ENCODE measurements at places on chromosomes 7 and 10. TPM values are rescaled to one million over a fixed set of nuclear protein-coding genes. Genes with fewer than 3 reads are reported as not detected.
A peak's percentile ranks its signal among the peaks of the same experiment; 100 is the strongest.

SORBS1 gene
- 1.2 TPM for total RNA-seq

MAGI2 gene
- 0.31 TPM for total RNA-seq

EVX1 gene
- 0.07 TPM for total RNA-seq

CLDN4 gene
- 0.34 TPM for total RNA-seq

VSTM2A gene
- not detected for total RNA-seq

ZC3HAV1L gene
- 6.3 TPM for total RNA-seq

HOXA1 gene
- total RNA-seq = 0.58 TPM

ZNF777 gene
- 19.5 TPM for total RNA-seq

- no peaks in the 10 kb centered on the region for H3K36me3 ChIP-seq
- no peak overlapping the region for H3K4me3 ChIP-seq
- peaks cover 37% of the 10 kb centered on the region for H3K27me3 ChIP-seq
- no peak overlapping the region for H3K27ac ChIP-seq
- DNase-seq = no peak
- no peaks in the 10 kb centered on the region for H3K4me1 ChIP-seq
These were observed 32.8 kb downstream of the TSPAN12 start for GRCh38 chr7:120825152-120825551.

DNA sequence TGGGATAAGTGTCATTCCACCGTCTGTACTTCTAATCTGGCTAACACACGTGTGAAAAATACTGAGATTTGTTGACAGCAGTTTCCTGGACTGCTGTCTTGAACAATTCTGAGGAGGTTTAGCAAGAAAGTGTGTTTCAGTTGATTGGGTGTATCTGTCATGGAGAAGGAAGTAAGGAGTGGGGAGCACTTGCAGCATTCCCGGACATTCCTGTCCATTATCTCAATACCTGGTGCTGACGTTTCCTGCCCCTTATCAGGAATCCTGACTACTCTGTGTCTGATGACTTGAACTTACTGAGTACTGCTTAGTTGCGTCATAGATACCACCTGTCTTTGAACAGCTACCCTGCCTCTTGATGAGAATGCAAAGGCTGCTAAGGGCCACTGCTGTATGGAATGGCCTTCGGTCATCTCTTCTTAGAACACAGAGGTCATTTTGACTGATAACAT lies 72.0 kb upstream of the VKORC1L1 start:
- no peaks in the 10 kb centered on the region for H3K27me3 ChIP-seq
- no peak for DNase-seq
- H3K4me1 ChIP-seq = peaks cover 14% of the 10 kb centered on the region

DNA sequence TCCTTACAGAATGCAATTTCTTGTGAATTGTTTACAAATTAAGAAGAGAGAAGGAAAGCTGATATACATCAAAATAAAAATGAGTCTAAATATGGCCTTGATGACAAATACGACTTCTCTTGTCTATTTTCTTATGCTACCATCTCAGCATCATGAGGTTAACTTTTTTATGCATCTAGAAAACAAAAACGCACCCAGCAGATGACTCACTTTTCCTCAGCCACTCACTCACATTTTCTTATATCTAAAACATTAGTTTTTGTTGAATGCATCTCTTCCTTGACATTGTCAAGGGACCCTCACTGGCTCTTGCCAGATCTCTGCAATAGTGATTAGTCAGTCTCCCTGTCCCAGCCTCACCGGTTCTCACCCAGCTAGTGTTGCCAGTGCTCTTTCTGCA lies 256.4 kb upstream of the SLC26A5 start:
- no peaks in the 10 kb centered on the region for H3K27me3 ChIP-seq
- H3K4me1 ChIP-seq = no peaks in the 10 kb centered on the region
- H3K27ac ChIP-seq = no peak overlapping the region
- H3K4me3 ChIP-seq = no peak overlapping the region

GRCh38 chr7:120023494-120024167 lies 249.3 kb upstream of the KCND2 start:
- H3K4me3 ChIP-seq = no peak overlapping the region
- no peak overlapping the region for H3K27ac ChIP-seq
- no peaks in the 10 kb centered on the region for H3K27me3 ChIP-seq
- no peaks in the 10 kb centered on the region for H3K4me1 ChIP-seq

DNA sequence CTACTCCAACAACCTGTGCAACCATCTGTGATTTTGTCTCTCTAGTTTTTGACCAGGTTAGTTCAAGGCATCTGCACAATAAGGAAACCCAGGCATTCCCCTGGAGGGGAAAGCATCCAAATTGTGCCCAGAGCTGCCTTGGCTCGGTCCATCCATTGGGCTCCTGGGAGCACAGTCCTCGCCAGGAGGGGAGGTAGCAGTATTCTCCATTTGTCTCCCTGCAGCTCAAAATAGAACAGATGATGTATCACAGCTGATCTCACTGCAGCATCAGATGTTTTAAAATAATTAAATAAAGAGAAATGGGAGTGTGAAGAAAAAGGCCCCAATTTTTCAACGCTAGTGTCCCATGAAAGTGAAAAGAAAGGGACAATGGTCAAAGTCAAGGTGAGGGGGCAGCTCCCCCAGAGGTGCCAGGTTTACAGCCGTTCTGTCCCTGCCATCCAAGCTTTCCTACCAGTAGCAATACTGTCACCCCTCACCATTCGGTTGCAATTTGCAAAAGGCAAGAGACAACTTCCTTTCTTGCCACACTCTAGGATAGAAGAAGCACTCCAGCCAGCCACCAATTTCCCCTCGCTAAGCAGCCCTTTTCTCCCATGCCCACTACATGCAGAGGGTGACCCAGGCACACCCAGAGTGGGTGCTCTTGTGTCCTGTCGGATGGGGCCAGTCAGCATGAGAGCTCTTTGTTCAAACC lies 43.7 kb downstream of the KCNMA1 start:
- no peaks in the 10 kb centered on the region for H3K27me3 ChIP-seq
- H3K27ac ChIP-seq = no peak overlapping the region
- no peaks in the 10 kb centered on the region for H3K36me3 ChIP-seq
- DNase-seq = no peak
- no peaks in the 10 kb centered on the region for H3K4me1 ChIP-seq

DNA sequence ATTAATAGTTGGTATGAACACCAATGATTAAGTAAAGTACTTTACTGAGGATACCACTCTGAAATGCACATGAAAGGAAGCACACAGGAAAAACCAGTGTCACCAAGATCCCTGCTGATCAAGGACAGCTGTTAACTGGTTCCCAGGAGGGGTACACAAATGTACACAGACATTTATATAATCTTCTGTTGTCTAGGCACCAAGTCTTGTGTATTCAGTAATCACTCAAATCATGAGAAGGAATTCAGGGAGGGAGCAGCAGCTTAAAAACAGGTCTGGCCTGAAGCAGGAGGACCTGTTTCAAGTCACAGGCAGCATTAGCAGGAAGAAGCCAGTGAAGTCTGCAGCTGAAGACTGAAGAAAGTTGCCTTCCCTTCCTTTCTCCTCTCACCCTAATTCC lies 18.7 kb downstream of the MPP7 start:
- DNase-seq = no peak
- no peaks in the 10 kb centered on the region for H3K36me3 ChIP-seq
- H3K4me1 ChIP-seq = peaks cover 46% of the 10 kb centered on the region
- H3K27ac ChIP-seq = peak overlapping the region; percentile 58
- no peak overlapping the region for H3K4me3 ChIP-seq
- H3K27me3 ChIP-seq = no peaks in the 10 kb centered on the region

GRCh38 chr7:105439174-105439893 lies 50.6 kb upstream of the SRPK2 start:
- no peaks in the 10 kb centered on the region for H3K36me3 ChIP-seq
- H3K27ac ChIP-seq = peak overlapping the region; percentile 8
- H3K4me3 ChIP-seq = no peak overlapping the region
- DNase-seq = no peak
- H3K4me1 ChIP-seq = peaks cover 8% of the 10 kb centered on the region

DNA sequence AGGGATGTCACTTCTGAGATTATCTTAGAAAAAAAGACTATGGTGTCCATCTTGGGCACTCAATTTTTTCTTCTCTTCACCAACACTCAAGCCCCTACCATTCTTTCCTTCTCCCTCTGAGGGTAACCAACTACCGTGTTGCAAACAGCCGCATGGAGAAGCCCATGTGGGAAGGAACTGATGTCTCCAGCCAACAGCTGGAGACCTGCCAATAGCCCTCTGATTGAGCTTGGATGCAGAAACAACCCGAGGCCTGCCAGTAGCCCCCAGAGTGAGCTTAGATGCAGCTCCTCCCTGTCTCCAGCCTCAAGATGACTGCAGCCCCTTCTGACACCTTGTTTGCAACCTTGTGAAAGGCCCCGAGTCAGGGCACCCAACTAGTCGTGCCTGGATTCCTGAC lies 36.4 kb upstream of the CHCHD3 start:
- H3K27ac ChIP-seq = no peak overlapping the region
- H3K4me1 ChIP-seq = no peaks in the 10 kb centered on the region
- no peak overlapping the region for H3K4me3 ChIP-seq
- H3K36me3 ChIP-seq = no peaks in the 10 kb centered on the region
- H3K27me3 ChIP-seq = peaks cover 15% of the 10 kb centered on the region
- no peak for DNase-seq

- DNase-seq = no peak
- H3K4me1 ChIP-seq = no peaks in the 10 kb centered on the region
- no peaks in the 10 kb centered on the region for H3K27me3 ChIP-seq
- H3K4me3 ChIP-seq = no peak overlapping the region
- no peaks in the 10 kb centered on the region for H3K36me3 ChIP-seq
These were observed 132.1 kb downstream of the CSTF2T start for GRCh38 chr10:51567271-51567670.

- H3K4me3 ChIP-seq = no peak overlapping the region
- no peak for DNase-seq
- H3K27me3 ChIP-seq = no peaks in the 10 kb centered on the region
These were observed 29.6 kb downstream of the ARHGAP21 start for GRCh38 chr10:24694086-24694485.

DNA sequence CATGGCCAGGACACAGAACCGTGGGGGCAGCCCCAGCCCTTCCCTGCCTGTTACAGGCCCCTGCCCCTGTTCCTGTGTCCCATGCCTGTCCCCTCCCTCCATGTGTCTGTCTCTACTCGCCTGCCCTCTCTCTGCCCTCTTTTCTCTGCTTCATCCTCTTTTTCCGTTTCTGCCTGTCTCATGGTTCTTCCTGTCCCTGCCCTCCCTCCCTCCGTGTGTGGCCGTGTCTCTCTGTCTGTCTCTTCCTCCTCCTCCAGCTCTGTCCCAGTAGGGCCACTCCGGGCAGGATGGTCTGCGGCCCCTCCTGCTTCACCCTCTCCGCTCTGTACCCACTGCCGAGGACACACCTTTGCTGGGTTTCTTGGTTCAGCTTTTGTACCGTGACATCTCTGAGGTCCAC lies 137.4 kb downstream of the FAM53B start:
- no peak overlapping the region for H3K4me3 ChIP-seq
- no peaks in the 10 kb centered on the region for H3K36me3 ChIP-seq
- no peak overlapping the region for H3K27ac ChIP-seq

DNA sequence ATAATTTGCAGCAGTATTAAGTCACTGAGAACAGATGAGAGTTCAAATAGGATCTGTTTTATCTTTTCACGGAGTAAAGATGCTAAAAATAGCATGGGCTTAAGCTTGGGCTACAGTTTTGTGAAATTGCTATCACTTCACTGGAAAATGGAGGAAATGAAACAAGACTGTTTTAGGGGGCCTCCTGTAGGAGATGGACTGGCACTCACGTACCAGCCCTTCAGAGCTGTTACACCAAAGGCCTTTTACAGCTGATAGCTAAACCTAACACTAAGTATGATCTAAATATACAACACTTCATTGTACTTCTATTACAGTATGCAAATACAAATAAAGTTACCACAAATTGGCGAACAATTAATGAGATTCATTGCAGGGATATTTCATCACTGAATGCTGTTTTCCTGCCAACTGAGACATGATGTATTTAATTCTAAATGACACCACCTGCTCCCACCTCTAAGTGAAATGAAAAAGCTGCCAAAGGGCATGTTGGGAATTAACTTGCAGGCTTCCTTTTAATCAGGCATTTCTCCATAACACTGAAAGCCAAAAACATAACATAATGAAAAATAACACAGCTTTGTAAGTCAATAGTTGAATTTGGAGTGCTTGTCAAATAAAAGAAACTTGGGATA lies 304.5 kb upstream of the LRRN3 start:
- no peaks in the 10 kb centered on the region for H3K36me3 ChIP-seq
- H3K27ac ChIP-seq = no peak overlapping the region
- no peaks in the 10 kb centered on the region for H3K27me3 ChIP-seq
- no peak for DNase-seq
- H3K4me3 ChIP-seq = no peak overlapping the region

GRCh38 chr10:68053553-68053952 lies 21.5 kb downstream of the HERC4 start:
- H3K36me3 ChIP-seq = peaks cover 3% of the 10 kb centered on the region
- no peak for DNase-seq
- H3K27me3 ChIP-seq = no peaks in the 10 kb centered on the region
- H3K4me3 ChIP-seq = no peak overlapping the region

- no peak for DNase-seq
- H3K4me3 ChIP-seq = no peak overlapping the region
- peaks cover 1% of the 10 kb centered on the region for H3K36me3 ChIP-seq
- H3K4me1 ChIP-seq = peaks cover 29% of the 10 kb centered on the region
These were observed 346.6 kb upstream of the KLF6 start for GRCh38 chr10:4131407-4132215.

- peaks cover 5% of the 10 kb centered on the region for H3K4me1 ChIP-seq
- no peak overlapping the region for H3K27ac ChIP-seq
- peaks cover 4% of the 10 kb centered on the region for H3K36me3 ChIP-seq
- no peak for DNase-seq
- H3K4me3 ChIP-seq = no peak overlapping the region
These were observed 49.9 kb downstream of the SIRT1 start for GRCh38 chr10:67934336-67934735.

- no peaks in the 10 kb centered on the region for H3K36me3 ChIP-seq
- H3K27ac ChIP-seq = no peak overlapping the region
- H3K27me3 ChIP-seq = peaks cover 20% of the 10 kb centered on the region
These were observed 41.9 kb downstream of the MET start for GRCh38 chr7:116713918-116714317.

DNA sequence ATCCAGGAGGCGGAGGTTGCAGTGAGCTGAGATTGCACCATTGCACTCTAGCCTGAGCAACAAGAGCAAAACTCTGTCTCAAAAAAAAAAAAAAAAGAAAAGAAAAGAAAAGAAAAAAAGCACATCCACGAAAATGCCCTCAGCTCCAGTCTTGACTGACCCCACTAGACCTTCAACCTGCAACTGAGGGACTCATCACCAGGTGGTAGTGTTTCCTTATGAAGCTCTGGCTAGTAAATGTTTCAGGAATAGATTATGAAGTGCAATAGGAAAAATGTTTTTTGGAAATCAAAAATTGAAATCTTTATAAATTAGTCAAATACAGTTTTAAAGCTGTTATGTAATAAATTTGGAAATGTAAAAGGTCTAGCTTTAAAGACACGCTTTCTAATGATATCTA lies 22.4 kb downstream of the TLL2 start:
- H3K27ac ChIP-seq = no peak overlapping the region
- H3K36me3 ChIP-seq = no peaks in the 10 kb centered on the region
- no peak for DNase-seq
- H3K4me1 ChIP-seq = no peaks in the 10 kb centered on the region
- H3K4me3 ChIP-seq = no peak overlapping the region
- H3K27me3 ChIP-seq = peaks cover 10% of the 10 kb centered on the region

- no peak for DNase-seq
- no peaks in the 10 kb centered on the region for H3K36me3 ChIP-seq
These were observed 750.2 kb downstream of the KCNMA1 start for GRCh38 chr10:76887223-76888010.
